Psoas muscle (tissue), 8 donors: ENCODE measurements at places on chromosomes 3 and 15.

DNA sequence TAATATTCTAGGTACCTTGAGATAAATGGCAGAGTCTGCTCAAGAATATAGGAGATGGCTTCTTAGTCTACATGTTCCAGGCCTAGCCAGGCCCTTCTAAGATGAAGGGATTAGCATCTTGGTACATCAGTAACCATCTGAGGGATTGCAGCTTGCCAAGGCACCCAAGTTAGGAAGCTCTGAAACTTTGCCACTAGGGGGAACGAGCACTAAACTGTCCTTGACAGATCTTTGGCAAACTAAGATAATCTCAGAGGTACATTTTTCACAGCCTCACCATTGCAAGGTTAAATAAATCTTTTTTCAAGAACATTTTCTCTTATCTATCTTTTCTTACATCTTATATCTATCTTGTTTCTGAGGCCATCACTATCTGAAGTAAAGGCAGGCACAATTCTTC lies 351.2 kb downstream of the RAP2B start:
- DNase-seq: no peak

- no peak for DNase-seq
Observed at GRCh38 chr15:76208084-76208785, 103.0 kb downstream of the ETFA start.

DNA sequence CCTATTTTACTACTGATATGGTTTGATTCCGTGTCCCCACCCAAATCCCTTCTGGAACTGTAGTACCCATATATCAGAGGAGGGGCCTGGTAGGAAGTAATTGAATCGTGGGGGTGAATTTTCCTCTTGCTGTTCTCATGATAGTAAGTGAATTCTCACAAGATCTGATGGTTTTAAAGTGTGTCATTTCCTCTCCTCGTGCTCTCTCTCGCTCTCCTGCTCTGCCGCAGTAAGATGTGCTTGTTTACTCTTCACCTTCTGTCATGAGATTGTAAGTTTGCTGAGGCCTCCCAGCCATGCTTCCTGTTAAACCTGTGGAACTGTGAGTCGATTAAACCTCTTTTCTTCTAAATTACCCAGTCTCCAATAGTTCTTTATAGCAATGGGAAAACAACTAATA lies 81.2 kb upstream of the ZBTB20 start:
- no peak for DNase-seq

- DNase-seq: no peak
Observed at GRCh38 chr3:196348698-196349097, 10.5 kb upstream of the TM4SF19 start.

DNA sequence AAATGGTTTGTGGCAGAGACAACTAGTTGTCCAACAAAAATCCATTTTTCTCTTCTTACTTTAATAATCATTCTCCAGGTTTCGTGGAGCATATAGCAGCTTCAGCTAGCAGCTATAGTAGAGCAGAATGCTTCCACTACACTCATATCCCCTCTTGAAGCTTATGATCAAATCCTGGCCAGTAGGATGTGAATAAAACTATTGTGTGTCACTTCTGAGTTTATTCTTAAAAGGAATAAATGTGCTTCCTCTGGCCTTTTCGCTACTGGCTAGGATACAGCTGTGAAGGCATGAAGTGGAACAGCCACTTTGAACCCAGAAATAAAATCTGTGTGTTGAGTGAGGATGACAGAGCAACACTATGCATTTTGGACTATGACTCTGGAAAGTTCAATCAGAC lies 7.8 kb upstream of the CPOX start:
- no peak for DNase-seq

GRCh38 chr15:75921732-75922703 lies 18.3 kb downstream of the FBXO22 start:
- DNase-seq: no peak

GRCh38 chr3:49826016-49826415 lies 12.3 kb upstream of the UBA7 start:
- DNase-seq: no peak

DNA sequence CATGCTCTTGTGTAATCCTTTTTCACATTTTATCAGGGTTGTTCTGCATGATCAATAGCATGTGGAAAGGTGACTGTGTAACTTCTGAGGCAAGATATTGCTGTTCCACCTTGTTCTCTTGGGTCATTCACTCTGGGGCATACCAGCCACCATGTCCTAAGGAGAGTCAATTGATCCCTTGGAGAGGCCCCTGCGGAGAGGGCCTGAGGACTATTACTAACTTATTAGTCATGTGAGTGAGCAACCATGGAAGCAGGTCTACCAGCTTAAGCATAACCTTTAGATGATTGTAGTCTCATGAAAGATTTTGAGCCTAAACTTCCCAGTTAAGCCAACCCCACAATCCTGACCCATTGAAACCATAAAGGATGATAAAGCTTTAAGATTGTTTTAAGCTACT lies 22.0 kb upstream of the COL6A5 start:
- DNase-seq: no peak

DNA sequence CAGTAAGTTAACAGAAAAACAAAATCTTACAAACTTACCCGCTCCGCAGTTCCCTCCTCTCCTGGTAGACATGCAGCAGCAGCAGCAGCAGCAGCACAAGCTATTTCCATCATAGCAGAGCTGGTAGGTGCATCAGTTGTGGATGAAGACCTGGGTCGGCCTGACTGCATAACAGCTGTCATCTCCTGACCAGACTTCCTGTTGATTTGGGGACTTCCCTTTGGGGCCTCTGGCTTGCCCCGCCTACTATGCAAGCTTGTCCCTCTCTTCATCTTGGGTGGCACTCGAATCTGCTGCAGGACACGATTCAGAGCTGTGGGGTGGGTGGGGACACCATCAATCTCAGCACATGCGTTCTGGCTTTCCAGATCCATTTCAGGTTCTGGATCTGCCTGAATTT lies 65.7 kb downstream of the TMCC1 start:
- no peak for DNase-seq

DNA sequence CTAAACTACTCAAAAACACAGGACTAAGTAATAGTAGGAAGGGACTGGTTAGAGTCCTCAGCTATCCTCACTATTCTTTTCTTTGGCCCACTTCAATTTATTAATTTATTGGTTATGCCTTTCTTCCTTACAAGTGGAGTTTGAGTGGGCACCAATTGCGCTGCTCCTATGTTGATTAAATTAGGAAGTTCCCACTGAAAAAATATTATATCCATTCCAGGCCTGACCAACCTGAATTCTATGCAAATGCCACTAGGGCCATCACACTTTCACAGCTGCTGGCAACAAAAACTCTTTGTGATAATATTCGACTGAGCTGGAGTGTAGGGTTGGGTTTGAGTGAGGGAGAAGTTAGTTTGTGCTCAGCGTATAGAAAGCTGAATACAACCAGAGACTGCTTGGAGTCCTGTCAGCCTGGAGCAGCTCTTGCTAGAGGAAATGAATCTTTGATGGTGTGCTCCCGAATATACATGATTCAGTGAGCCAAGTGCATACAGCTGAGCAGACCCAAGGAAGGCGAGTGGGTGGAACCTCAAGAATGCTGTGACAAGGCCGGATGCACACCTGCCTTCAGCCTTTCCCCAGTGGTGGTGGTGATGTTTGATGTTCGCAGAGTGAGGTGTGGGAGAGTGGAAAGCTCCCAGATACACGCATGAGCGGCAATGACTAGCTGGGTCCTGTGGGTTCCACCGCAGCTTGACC lies 1.5 kb downstream of the ARHGEF3 start:
- no peak for DNase-seq

DNA sequence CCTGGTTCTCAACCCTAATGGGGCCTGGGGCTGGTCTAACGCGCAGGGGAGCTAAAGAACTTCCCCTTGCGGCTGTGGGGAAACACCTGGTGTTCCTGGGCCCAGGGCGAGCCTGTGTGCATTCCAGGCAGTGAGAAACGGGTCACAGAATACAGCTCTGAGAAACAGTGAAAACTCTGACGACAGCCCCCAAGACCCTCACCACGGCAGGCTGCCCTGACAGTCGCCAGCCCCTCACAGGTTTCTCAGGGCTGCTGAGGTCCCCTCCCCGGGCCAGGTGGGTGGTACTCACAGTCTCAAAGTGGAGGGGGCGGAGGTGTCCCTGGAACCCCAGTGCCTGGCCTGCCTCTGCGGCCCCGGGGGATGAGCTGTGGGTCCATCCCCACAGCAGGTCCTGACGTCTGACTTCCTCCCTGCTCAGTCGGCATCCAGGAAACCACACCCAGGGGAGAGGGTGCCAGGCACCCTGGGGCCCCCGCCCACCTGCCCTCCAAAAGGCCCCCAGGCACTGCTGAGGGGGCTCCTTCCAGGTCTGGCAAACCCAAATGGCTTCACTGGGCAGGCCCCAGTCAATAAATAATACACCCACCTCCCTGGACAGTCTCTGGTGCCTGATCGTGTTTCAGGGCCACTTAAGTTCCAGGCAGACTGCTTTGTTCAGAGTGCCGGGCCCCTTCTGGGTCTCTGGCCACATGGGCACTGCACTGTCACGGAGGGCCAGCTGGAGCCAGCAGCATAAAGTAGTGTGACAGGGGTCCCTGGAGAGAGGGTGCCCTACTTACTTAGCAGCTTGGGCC lies 57.7 kb downstream of the IQSEC1 start:
- peak; percentile 42 for DNase-seq

DNA sequence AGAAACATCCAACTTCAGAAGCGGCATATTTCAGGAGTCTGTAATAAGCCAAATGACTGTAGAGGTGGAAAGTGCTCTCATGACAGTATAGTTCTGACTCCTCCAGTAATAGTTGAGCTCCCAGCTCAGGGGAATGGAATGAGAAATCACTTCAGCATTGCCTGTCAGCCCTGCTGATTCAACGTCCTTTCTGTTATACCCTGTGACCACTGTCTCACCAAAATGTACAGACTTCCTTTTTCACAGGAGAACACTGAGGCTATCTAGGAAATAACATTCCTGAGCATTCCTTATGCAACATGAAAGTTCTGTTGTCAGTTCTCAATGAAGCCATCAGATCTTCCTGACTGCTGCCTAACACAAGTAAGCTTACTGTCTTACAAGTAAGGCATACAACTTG lies 284.5 kb upstream of the MME start:
- DNase-seq: no peak
